Left hindlimb (tissue), 1 donor: ENCODE measurements at places on chromosomes 5 and 9.

DNA sequence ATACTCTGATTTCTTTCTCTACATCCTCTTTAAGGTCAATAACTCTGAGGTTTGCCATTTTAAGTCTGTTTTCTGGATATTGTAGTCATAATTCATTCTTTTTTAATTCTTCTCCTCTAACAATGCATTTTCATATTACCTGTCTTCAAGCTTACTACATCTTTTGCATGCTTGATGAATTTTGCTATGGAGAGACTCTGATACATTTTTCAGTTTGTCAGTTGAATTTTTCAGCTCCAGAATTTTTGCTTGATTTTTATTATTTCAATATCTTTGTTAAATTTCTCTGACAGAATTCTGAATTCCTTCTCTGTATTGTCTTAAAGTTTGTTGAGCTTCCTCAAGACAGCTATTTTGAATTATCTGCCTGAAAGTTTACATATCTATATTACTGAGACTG is 159.8 kb upstream of the ST8SIA4 start:
- DNase-seq, result no peak

- DNase-seq, result no peak
Measured at GRCh38 chr5:72596956-72597355, 89.7 kb upstream of the ZNF366 start.

GRCh38 chr5:139301808-139302499 is 8.4 kb downstream of the MATR3 start:
- no peak for DNase-seq

DNA sequence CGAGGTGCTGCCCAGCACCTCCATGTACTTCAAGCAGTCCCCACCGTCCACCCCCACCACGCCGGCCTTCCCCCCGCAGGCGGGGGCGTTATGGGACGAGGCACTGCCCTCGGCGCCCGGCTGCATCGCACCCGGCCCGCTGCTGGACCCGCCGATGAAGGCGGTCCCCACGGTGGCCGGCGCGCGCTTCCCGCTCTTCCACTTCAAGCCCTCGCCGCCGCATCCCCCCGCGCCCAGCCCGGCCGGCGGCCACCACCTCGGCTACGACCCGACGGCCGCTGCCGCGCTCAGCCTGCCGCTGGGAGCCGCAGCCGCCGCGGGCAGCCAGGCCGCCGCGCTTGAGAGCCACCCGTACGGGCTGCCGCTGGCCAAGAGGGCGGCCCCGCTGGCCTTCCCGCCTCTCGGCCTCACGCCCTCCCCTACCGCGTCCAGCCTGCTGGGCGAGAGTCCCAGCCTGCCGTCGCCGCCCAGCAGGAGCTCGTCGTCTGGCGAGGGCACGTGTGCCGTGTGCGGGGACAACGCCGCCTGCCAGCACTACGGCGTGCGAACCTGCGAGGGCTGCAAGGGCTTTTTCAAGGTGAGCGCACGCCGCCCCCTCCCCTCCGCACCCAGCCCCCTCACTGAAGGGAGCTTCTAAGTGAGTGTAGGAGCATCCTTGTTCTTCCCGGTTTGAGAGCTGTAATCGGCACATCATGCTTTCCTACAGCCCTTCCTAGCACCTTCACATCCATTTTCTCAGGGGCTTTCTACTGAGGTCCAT is 6.9 kb downstream of the NR4A3 start:
- peak; percentile 38 for DNase-seq

DNA sequence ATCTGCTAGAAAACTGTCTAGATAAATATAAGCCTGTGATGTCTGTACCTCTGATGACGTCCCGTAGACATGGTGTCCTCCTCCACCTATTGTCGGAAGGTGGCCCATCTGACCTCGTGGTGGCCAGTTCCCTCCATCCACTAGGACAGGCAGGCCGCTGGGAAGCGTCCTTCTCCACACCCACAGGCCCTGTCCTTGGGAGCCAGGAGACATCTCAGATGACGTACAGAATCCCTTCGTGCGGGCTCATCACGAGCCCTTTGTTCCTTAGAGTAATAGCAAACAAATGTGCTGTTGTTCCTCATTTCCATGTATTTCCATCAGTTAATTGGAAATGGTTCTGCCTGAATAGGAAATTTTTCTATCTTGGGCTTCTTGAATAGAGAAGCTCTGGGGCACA is 38.3 kb upstream of the TENT4A start:
- no peak for DNase-seq

DNA sequence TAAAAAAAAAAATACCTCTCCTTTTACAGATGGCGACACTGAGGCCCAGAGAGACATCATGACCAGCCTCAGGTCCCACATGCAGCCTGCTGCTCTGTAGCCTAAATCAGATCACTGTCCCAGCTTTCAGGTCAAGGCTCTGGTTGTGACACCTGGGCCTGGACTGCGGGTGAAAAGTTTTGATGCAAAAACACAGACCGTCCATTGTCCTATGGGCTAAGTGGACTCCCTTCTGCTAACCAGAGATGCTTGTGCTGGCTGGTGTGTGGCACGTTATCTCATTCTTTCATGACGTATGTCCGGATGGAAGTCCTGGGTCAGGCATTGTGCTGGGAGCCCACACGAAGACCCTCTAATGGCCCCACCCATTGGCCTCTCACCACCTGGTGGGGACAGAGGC is 7.8 kb downstream of the NEK6 start:
- DNase-seq, result no peak

GRCh38 chr9:108270051-108270450 is 585.7 kb downstream of the ACTL7B start:
- DNase-seq, result no peak

- no peak for DNase-seq
Measured at GRCh38 chr5:116145416-116145815, 60.6 kb downstream of the COMMD10 start.

GRCh38 chr5:135327429-135328127 is 71.5 kb downstream of the MACROH2A1 start:
- peak; percentile 13 for DNase-seq

DNA sequence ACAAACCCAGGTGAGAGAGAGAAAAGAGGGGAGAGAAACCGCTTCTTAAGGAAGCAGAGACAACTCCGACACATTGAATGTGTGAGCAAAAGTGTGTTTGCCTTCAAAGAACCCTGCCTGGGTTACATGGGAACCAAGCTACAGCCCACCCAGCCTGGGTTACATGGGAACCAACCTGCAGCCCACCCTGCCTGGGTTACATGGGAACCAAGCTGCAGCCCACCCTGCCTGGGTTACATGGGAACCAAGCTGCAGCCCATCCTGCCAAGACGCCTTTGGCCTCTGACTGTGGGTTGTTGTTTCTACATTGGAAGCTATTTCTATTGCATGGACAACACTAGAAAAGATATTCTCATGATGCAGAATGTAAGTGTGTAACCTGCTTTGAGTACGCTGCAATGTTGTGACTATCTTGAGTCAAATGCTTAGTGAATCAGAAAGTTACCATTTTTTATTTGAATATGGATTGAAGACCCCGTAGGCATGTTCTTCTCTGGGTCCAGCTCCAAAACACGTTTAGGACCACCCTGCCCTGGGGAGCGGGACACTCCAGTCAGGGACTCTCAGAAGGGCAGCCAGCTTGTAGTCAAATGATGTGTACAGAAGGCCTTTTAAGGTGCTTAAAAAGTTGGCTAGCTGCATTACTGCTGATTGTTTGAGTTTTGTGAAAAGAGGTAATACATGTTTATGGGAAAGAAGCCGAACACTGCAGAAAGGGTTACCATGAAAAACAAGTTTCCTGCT is 39.1 kb upstream of the UNC5A start:
- DNase-seq, result no peak

DNA sequence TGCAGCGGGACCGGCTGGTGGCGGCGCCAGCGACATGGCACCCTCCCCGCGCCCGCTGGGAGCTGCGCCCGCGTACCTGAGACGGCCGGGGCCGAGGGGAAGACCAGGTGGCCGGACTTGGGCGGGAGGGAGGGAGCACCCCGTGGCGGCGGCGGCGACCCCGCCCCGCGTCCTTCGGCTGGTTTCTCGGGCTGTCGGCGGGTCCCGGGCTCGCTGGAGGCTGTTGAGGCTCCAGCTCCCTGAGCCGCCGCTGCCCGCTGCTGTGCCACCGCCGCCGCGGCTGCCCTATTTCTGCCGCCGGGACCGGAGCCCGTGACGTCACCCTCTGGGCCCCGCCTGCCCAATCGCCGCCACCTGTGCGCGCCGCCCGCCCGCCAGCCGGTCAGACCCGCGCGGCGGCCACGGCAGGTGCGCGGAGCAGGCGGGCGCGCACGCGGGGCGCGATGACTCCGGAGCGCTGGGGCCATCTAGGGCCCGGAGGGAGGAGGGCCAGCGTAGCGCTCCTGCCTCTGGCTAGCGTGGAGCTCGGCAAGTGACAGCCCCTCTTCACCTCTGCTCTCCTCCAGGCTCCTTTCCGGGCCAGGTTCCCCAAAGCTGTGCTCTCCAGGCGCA is at the start of gene FSTL4:
Gene FSTL4 (minus strand): TSS at position 293 of the 612 bp plus-strand sequence.
- DNase-seq, result no peak

DNA sequence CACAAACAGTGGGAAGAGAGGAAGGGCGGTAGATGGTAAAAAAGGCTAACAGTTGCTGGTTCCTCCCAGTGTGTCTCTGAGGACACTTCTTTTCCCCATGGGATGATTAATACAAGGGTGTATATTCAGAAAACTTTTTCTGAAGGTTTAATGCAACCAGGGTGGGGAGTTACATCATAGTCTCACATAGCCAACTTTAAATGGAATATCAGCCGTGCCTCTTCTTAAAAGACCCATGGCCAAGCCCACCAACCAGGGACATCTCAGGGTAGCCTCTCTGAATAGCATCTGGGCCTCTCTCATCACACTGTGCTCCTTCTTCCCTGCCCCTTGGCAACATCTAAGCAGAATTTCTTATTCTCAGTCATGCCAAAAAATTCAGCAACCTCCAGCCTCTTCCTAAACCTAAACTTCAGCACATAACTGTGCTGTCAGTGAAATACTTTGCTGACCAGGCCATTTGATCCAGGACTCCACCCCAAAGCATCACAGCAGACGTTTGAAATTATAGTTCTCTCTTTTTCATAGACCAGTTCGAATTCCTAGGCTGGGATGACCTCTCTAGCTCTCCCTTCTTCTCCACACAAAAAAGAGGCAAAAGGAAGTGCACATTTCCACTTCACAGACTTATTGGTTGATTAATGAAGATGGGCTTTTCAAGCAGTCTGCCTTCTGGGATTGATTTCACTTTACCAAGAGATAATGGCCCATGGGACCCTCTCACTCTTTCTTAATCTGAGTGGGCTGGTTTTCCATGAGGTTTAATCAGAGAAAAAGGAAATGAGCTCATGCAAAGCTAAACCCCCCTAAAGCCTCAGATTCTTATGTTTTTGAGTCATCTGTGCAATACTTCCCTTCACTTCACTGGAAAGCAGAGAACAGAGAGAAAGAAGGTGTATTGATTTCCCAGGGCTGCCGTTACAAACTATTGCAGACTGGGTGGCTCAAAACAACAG is 85.1 kb upstream of the RAI14 start:
- peak; percentile 53 for DNase-seq

- DNase-seq, result no peak
Measured at GRCh38 chr5:100148239-100148638, 386.9 kb upstream of the FAM174A start.

DNA sequence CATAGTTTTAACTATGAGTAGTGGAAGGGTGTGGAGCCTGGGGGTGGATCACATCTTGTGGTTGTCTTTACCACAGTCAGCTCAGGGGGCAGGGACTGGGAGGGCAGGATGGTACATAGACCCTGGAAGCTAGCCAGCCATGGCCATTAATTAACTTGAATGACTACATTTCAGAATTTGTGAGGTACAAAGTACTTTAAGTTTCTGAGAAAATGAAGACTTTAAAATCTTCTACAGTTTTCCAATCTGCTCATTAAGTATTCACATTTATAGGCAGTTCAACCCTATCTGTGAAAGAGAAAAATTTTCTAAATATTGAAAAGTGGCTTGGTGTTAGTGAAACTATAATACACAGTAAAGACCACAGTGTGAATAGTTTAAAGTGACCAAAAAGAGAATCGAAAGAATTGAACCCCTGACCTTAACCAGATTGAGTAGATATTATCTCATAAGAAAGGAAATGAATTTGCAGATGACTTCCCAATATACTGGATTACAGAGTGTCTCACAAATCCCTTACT is 234.2 kb upstream of the MEF2C start:
- peak; percentile 37 for DNase-seq
